WERI-Rb-1 (cell line): ENCODE measurements at places on chromosomes 11 and 22.

- no peak for DNase-seq
Observed at GRCh38 chr22:36239150-36239400, 252 bp downstream of the APOL2 start.

- no peak for DNase-seq
Observed at GRCh38 chr11:133122256-133122655, 410.0 kb downstream of the OPCML start.

GRCh38 chr11:44564166-44564565 is 1.3 kb upstream of the CD82 start:
- no peak for DNase-seq

DNA sequence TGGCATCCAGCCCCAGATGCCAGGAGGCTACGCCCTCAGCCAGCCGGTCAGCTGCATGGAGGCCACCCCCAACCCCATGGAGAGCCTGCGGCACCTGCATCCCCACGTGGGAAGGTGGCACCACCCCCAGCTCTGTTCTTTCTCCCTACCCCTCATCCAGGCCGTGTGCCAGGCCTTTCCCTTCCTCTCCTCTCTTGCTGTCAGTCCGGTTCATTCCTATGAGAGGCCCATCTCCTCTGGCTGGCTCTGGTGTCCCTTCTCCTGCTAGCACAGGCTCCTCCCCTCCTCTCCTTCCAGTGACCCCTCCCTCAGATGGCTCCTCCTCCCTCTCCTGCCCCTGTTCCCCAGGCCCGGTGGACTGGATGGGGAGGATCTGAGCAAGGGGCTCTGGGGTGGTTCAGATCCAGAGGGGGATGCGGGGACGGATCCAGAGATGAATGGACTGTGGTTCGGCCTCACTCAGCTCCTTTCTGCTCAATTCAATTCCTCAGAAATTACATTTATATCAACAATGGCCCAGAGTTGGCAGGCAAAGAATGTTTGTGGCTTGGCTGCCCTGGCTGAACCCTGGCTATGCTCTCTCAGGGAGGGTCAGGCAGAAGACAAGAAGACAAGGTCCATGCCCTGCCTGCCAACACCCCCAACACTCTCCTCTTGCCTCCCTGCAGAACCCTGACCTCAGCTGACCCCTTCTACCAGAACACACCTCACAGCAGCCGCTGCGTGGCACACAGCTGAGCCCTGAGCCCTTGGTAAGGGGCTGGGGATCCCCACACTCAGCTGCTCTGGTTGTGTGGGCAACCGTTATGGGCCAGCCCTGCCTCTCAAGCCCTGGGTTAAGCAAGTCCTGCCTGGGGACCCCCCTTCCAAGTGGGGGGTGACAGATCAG is 18.5 kb upstream of the LRRC10B start:
- peak; percentile 57 for DNase-seq
